ENCODE measurements at places on chromosomes 1 and 21. TPM values are rescaled to one million over a fixed set of nuclear protein-coding genes. Genes with fewer than 3 reads are reported as not detected.

- no peaks in the 10 kb centered on the region for H3K36me3 ChIP-seq
- no peak overlapping the region for H3K27ac ChIP-seq
- peak; percentile 65 for DNase-seq
- H3K4me1 ChIP-seq, result no peaks in the 10 kb centered on the region
- H3K27me3 ChIP-seq, result no peaks in the 10 kb centered on the region
These were observed 58.7 kb downstream of the RABGAP1L start for GRCh38 chr1:174217787-174218574.

DNA sequence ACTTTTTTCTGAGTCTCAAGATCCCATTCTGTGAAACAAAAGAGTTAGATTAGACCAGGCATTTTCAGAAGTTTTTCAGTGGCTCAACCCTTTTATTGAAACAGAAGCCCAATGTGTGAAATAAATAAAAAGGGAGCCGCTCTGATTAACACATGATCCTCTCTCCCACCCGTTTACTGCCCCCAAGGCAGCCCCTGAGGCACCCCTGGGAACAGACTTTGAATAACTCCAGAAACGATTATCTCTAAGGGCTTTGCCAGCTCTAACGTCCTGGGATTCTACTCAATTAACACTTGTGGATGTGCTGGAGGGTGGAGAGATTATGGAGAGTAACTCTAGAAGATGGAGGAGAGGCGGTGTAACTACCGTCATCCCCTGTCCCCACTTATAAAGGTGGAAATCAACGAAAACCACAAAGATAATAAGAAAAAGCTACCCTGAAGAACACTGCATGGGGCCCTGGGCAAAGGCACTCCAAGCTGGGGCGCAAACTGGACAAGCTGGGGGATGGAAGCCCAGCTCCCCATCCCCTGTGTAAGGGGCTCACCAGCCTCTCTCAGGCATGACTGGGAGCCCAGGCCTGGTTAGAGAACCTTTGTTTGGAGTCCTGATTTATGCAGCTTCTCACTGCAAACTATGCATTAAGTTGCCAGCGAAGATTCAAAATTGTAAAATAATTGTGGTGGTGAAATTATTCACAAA is 39.0 kb upstream of the GRIK3 start:
- H3K27me3 ChIP-seq, result peaks cover 21% of the 10 kb centered on the region
- H3K27ac ChIP-seq, result no peak overlapping the region
- no peak for DNase-seq
- no peak overlapping the region for H3K4me3 ChIP-seq
- H3K4me1 ChIP-seq, result no peaks in the 10 kb centered on the region

DNA sequence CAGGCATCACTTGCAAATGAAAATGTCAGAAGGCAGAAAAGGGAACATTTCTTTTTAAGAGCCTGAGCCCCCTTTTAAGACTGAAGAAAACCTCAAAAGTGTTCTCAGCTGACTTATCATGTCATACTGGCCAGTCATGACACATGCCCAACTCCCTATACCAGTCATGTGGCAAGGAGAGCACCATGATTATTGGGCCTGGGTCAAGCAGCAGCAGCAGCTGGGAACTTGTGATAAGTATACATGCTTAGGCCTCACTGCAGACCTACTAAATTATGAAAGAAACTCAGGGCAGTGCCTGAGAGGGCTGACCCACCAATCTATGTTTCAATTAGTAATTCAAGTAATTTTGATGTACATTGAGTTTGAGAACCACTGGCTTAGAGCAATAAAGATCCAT is 8.6 kb downstream of the RO60 start:
- H3K27me3 ChIP-seq, result no peaks in the 10 kb centered on the region

DNA sequence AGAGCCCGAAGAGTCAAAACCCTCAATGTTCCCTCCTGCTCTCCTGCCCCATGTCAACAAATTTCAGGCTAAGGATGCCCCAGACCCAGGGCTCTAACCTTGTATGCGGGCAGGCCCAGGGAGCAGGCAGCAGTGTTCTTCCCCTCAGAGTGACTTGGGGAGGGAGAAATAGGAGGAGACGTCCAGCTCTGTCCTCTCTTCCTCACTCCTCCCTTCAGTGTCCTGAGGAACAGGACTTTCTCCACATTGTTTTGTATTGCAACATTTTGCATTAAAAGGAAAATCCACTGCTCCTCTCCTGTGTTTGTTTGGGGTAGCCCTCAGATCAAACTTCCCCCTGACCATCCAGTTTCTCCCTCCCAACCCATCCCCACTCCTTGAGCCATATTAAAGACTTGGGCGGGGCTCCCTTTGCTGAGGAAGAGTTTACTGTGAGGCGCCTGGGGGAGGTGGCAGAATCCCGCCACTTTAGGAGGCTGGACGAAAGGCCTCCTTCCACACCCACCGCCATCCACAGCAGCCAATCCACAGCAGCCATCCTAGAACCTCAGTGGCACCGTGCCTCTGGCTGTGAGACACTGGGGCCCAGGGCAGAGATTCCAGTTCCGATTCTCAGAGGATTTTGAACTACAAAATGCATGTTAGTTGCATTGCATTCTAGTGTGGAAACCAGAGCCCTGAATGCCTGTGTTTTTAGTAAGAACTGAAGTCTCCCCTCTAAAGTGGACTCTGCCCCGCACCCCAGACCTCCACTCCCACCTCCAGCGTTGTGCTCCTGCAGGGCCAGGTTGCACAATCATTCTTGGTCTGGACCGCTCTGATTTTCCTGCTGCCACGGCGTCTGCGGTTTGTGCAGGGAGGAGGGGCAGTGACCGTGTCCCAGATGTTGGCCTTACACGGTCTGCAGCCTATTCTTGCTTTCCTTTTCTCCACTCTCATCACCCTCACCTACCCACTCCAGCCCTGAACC is 3.0 kb downstream of the OLFML3 start:
- no peak overlapping the region for H3K27ac ChIP-seq
- H3K27me3 ChIP-seq, result no peaks in the 10 kb centered on the region
- H3K4me1 ChIP-seq, result peaks cover 76% of the 10 kb centered on the region
- no peak overlapping the region for H3K4me3 ChIP-seq
- no peaks in the 10 kb centered on the region for H3K36me3 ChIP-seq
- DNase-seq, result peak; percentile 96

GRCh38 chr21:34878501-34878900 is 170.6 kb downstream of the RUNX1 start:
- no peaks in the 10 kb centered on the region for H3K27me3 ChIP-seq
- no peak overlapping the region for H3K4me3 ChIP-seq
- no peak overlapping the region for H3K27ac ChIP-seq
- H3K36me3 ChIP-seq, result peaks cover 1% of the 10 kb centered on the region

DNA sequence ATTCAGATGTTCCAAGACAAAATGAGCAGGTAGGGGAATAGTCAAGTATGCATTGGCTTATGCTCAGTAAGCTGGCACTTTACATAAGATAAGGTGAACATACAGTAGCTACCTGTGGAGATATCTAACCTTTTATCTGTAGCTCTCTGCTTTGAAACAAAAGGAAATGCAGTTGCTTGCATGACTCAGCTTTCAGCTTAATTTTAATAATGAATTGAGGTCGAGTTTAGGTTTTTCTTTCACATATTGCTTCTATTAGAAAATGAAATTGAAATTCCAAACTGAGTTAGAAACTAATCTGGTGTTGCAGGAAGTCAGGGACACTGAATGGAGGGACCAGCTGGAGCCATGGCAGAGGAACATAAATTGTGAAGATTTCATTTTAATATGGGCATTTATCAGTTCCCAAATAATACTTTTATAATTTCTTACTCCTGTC is 8.3 kb downstream of the FRRS1 start:
- H3K4me3 ChIP-seq, result no peak overlapping the region
- DNase-seq, result no peak
- no peaks in the 10 kb centered on the region for H3K27me3 ChIP-seq
- no peak overlapping the region for H3K27ac ChIP-seq
- H3K36me3 ChIP-seq, result no peaks in the 10 kb centered on the region

DNA sequence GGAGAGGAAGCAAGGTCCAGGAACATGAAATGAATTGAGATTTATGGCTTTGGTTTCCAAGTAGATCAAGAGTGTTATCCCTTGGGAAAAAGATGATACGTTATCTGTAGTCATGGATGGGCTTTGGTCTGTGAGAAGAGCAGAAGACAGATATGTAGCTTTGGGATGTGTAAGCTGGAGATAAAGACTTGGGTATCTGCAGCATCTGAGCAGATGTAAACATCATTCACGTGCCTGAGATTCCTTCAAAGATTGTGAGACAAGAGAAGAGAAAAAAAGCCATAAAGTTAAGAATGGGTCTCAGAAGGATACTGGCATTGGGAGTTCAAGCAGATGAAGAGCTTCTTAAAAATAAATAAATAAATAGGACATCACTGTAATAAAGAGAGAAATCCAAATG is 217.8 kb downstream of the PTPRC start:
- peaks cover 4% of the 10 kb centered on the region for H3K36me3 ChIP-seq
- no peak for DNase-seq
- H3K27ac ChIP-seq, result no peak overlapping the region
- no peak overlapping the region for H3K4me3 ChIP-seq
- no peaks in the 10 kb centered on the region for H3K27me3 ChIP-seq

DNA sequence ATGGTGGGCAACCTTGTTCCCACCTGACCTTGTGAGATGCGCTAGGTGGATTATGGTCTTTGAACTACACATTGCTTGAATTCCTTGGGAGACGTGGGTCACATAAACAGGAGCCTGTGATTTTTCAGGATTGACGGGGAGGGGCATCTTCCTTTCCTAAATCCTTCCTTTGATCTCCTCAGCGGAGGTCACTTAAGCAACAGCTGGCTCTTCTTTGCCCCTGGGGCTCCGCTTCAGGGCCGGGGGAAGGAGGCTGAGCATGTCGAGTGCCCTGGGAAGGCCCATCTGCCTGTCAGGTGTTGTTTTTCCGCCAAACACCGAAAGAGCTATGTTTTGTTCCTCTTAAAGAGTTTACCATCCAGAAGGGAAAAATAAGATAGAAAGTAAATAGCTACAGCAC is 40.6 kb downstream of the KIF26B start:
- H3K27ac ChIP-seq, result no peak overlapping the region
- no peaks in the 10 kb centered on the region for H3K36me3 ChIP-seq
- DNase-seq, result no peak
- no peak overlapping the region for H3K4me3 ChIP-seq

GRCh38 chr1:222877854-222878253 is 63.0 kb downstream of the DISP1 start:
- DNase-seq, result no peak
- H3K36me3 ChIP-seq, result peaks cover 3% of the 10 kb centered on the region
- no peaks in the 10 kb centered on the region for H3K27me3 ChIP-seq
- no peak overlapping the region for H3K4me3 ChIP-seq

GRCh38 chr1:8259498-8260290 is 58.2 kb upstream of the SLC45A1 start:
- peak overlapping the region; percentile 85 for H3K27ac ChIP-seq
- H3K4me1 ChIP-seq, result peaks cover 5% of the 10 kb centered on the region
- peak; percentile 72 for DNase-seq

DNA sequence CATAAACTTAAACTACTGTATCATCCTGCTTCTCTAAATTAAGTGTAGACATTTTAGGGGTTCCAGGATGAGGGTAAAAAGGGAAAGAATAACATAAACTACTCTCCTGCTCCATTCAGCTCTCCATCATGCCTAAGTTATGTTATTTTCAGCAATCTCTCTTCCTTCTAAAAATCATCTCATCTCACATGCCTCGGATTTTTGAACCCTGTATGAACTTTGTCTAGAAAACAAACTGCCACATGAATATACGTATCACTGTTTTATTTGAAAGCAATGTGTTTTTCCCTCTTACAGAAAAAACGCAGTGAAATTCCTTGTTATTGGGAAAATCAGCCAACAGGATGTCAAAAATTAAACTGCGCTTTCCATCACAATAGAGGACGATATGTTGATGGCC is 32.6 kb downstream of the ZBED6 start:
- no peaks in the 10 kb centered on the region for H3K27me3 ChIP-seq
- peaks cover 12% of the 10 kb centered on the region for H3K36me3 ChIP-seq
- no peak overlapping the region for H3K4me3 ChIP-seq

- DNase-seq, result no peak
- H3K36me3 ChIP-seq, result no peaks in the 10 kb centered on the region
- no peak overlapping the region for H3K4me3 ChIP-seq
- no peaks in the 10 kb centered on the region for H3K27me3 ChIP-seq
These were observed 68.0 kb upstream of the BACH1 start for GRCh38 chr21:29230551-29231261.

GRCh38 chr21:38438462-38438893 is 59.8 kb downstream of the ERG start:
- H3K36me3 ChIP-seq, result no peaks in the 10 kb centered on the region
- peak; percentile 57 for DNase-seq
- H3K27ac ChIP-seq, result no peak overlapping the region
- H3K4me3 ChIP-seq, result no peak overlapping the region

GRCh38 chr1:160271025-160271424 is 8.7 kb upstream of the DCAF8 start:
- DNase-seq, result no peak
- no peaks in the 10 kb centered on the region for H3K36me3 ChIP-seq
- H3K4me3 ChIP-seq, result no peak overlapping the region
- no peak overlapping the region for H3K27ac ChIP-seq

RRP1B gene
- 14.6 TPM for total RNA-seq

PLA2G5 gene
- total RNA-seq, result 1.1 TPM

CD1D gene
- total RNA-seq, result 3.5 TPM

All from lung (tissue), 17 donors.